ENCODE measurements at places on chromosomes 3 and 15.

GRCh38 chr15:77550301-77551251 lies 82.1 kb downstream of the LINGO1 start:
- no peak for DNase-seq

DNA sequence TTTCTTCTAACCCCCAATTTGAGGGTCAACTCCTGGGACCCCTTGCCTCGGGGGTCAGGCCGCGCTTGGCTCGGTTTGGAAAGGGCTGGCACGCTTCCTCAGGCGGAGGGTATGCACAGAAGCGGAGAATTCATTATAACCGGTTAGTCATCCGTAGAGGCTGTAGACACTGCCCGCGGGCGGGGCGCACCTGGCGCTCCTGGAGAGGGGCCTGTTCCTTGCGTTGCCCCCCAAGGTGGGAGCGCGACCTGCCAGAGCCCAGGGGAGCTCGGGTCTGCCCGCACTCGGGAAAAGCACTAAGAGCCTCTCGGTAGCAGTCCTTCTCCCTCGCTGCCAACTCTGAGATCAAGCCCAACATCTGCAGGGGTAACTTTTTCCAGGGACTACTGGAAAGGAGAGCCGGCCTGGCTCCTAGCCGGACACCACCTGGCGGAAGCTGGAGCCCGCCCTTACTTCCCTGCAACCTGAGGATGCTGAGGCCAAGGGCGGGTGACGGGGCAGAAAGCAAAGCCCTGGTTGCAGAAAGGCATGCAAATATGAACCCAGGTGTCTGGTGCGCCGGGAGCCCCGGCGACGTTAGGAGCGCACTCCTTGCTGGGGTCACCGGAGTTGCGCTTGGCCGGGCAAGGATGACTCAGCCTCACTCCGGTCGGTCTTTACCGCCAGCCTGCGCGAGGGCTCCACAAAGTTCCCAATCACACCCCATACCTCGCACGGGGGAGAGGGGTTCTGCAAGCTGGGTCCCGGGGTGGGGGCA lies 1.5 kb upstream of the CACNA2D3 start:
- no peak for DNase-seq

DNA sequence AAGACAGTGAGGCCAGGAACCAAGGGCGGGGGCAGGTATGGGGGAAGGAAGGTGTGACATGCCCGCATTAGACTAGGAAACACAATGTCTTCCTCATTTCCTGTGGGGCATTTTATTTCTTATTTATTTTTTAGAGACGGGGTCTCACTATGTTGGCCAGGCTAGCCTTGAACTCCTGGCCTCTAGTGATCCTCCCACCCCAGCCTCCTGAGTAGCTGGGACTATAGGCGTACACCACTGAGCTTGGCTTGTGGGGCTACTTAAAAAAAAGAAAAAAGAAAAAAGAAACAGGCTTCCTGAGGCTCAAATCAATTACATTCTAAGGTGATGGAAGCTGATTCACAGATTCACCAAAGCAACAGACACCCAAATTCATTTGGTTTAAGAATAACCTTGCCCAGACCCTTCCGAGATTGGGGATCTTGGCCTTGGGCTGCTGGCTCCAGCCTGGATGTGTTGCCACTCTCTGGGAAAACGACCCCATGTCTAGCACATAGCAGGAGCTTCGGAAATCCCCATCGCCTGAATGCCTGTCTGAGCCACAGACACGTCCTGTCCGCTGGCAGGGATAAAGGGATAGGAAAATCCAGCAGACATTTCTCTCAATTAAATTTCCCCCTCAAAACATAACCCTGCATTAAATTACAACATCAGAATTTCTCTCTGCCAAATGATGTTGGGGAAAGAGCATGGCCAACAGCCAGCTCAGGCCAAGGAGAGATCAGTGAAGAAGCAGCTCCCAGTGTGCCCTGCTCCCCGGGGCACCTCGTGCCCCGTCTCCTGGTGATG lies 13.0 kb downstream of the CPN2 start:
- no peak for DNase-seq

GRCh38 chr3:73669260-73669659 lies 44.5 kb upstream of the PDZRN3 start:
- DNase-seq, result no peak

GRCh38 chr3:40642812-40643211 lies 118.1 kb downstream of the ZNF621 start:
- no peak for DNase-seq

DNA sequence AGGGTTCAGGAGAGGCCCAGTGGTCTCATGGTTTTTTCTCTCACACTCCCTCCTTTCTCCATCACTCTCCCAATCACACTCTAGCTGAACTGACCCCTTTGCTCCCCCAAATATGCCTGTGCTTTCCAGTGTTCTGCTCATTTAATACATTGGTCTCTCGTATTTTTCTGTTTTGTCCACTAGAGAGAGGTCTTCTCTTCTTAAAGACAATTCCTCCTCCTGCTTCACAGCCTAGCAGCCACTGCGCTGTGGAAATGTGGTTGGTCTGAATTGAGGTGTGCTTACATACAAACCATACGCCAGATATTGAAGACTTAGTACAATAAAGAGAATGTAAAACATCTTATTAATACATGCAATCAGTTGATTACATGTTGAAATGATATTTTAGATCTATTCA lies 60.6 kb upstream of the XCR1 start:
- no peak for DNase-seq

- no peak for DNase-seq
Observed at GRCh38 chr3:166877971-166878370, 502.1 kb downstream of the ZBBX start.

GRCh38 chr3:133161656-133162055 lies 123.5 kb downstream of the TMEM108 start:
- DNase-seq, result no peak

DNA sequence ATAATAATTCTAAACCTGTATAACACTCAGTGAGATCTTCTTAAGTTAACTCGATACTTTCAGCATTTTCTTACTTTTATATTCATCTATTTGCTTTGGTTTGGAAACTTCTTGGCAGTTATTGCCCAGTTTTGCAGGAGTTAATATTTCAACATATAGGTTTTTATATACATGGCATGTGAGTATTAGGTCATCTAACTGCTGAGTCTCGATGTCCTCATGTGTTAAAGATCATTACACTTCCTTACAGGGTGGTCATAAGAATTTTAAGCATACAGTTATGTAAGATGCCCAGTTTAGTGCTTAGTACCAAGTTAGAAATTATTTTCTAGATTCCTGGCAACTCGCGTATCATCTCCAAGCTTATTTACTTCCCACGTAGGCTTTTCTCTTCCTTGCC lies 62.9 kb downstream of the TMEM39A start:
- DNase-seq, result no peak

DNA sequence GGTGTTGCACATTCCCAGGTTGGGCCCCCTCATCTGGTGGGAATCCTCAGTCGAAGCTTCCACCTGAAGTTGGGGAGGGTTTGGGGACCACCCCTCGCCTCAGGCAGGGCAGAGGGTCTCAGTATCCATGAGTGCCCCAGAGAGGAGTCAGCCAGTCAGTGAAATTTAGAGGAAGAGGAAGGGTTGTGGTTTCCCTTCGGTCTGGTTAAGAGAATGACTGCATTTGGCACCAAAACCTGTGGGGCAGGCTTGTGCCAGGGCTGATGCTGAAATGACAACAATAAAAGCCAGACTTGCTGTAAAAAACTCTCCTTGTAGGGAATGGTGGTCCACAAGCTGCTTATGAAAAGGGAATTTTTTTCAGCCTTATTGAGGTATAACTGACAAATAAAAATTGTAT lies 22.6 kb downstream of the LMCD1 start:
- no peak for DNase-seq

- DNase-seq, result no peak
Observed at GRCh38 chr3:114697401-114697800, 403.6 kb downstream of the TIGIT start.

DNA sequence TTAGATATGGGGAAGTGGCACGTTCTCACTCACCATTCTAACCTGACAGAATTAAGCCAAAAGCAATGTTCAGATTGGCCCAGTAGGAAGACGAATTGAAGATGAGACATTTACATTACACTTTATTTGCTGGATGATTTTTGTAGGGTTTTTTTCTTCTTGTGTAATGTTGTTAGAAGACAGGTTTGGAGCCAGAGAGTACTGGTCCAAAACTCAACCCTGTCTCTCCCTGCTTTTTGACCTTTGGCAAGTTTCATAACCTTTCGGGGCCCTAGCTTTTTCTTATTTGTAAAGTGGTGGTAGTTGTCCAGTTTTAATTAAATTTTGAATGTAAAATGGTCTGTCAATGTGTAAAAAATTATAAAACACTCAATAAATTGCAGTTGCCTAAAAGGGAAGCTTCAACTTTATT lies 29.5 kb downstream of the PDE8A start:
- no peak for DNase-seq

DNA sequence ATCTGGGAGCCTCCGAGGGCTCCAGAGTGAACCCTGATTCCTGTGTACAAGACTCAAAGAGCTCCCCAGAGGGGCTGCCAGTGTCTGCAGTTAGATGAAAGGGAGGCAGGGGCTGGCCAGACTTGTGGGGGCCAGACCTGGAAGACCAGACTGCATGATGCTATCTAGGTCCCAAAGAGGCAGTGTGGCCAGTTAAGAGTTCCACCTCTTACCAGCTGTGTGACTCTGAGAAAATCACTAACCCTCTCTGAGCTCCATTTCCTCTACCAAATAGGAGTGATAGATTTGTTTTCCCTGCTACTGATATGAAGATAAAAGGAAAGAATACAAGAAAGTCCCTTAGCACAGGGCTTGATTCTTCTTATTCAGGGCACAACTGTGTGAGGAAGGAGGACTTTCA lies 29.0 kb downstream of the ACSBG1 start:
- no peak for DNase-seq

- no peak for DNase-seq
Observed at GRCh38 chr3:113268311-113268710, 57.0 kb downstream of the BOC start.

GRCh38 chr15:98444138-98444537 lies 204.2 kb upstream of the IGF1R start:
- DNase-seq, result no peak

DNA sequence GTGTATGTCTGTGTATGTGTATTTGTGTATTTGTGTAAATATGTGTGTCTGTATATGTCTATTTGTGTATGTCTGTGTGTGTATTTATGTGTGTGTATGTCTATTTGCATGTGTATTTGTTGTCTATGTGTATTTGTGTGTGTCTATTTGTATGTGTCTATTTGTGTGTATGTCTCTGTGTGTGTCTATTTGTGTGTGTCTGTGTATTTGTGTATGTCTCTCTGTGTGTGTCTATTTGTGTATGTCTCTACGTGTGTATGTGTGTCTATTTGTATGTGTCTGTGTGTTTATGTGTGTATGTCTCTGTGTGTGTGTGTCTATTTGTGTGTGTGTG lies 30.4 kb downstream of the PTH1R start:
- no peak for DNase-seq

- no peak for DNase-seq
Observed at GRCh38 chr3:28039234-28039633, 202.2 kb upstream of the CMC1 start.

DNA sequence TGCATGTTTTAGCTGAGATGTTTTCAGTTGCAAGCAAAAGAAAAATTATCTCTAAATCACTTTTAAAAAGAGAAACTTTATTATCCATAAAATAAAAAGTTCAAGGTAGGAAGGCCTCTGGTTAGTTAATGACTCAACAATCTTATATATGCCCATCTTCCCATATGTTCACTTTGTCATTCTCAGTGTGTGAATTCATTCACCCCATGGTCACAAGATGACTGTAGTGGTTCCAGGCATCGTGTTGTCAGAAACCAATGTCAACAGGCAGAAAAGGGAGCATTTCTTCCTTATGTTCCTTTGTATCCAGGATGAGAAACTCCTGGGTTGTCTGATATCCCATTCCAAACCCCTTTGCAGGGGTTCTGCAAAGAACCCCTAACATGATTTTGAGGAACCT lies 119.9 kb upstream of the RAP2B start:
- DNase-seq, result no peak

DNA sequence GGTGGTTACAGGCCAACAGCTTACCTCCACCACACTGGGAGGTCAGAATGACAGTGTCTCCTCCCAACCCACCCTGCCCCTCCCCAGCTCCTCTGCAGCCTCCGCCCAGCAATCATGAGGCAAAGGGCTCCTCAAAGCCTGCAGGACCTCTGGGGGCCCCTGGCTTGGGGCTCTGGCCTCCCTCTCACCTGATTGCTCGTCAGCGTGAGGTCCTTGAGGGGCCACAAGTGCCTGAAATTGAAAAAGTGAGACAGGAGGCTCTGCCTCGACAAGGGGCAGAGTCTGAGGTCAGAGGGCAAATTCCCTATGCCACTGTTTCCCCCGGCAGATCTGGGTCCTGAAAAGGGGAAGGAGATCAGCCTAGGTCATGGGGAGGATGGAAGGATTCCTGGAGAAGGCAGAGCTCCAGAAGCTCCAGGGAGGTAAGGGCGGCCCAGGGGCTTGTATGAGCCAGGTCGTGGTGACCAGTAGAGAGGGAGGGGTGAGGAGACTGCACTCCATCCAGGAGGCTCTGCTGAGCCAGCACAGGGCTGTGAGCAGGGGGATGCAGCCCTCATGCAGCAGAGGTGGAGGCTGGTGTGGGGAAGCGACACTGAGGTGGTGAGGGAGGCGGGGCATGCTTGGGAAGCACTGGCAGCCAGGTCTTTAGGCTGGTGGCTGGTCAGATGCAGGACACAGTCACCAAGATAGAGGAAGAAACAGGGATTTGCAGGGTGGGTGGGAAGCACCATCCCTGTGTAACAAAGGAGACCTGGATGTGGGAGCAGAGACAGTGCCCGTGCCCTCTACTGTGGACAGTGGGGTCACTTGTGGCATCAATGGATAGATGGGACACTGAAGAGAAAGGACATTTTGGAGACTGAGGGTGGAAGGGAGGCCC lies 20.1 kb downstream of the ALS2CL start:
- no peak for DNase-seq

- DNase-seq, result no peak
Observed at GRCh38 chr3:105829871-105830622, 38.8 kb downstream of the CBLB start.

- no peak for DNase-seq
Observed at GRCh38 chr3:148255981-148256969, 441.4 kb upstream of the AGTR1 start.
